ENCODE measurements at places on chromosomes 13 and 19. TPM values are rescaled to one million over a fixed set of nuclear protein-coding genes. Genes with fewer than 3 reads are reported as not detected.

DNA sequence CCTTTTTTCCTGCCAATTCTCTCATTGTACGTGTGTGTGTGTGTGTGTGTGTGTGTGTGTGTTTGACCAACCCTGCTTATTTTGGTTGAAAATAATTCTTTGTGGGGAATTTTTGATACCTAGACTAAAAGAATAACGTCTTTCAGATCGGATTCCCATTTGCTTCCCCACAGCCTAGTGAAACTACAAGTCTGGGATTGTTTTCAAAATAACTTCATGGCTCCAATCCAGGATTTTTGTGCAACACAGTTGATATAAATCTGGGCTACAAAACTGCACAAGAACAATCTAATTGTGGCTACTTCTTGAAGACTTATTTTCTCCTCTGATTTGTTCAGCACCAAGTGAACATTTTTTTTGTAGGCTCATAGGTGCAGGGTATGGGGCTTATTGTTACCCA lies 332.8 kb upstream of the MIR17HG start:
- no peaks in the 10 kb centered on the region for H3K27me3 ChIP-seq
- no peak overlapping the region for H3K4me3 ChIP-seq
- no peaks in the 10 kb centered on the region for H3K36me3 ChIP-seq

DNA sequence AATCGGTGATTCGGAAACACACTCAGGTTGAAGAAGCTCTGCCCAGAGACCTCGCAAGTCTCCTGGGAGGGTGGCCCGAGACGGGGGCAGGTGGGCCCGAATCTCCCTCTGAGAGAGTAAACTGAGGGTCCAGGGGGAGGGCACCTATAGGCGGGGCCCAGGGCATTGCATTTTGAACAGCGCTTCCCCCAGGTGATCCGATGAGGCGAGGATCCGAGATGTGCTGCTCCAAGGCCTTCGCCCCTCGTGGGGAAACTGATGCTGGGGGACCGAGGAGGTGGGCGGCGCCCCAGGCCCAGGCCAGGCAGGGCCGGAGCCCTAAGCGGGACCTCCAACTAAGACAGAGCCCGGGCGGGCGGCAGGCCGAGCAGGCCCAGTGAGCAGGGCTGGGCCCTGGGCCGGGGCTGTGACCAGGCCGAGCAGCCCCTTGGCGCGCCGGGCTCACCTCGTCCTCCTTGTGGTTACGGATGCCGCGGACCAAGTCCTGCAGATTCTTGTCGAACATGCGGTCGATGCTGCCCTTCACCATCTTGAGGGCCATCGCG lies 500 bp downstream of the AP3D1 start:
- H3K36me3 ChIP-seq: no peaks in the 10 kb centered on the region
- H3K4me3 ChIP-seq: peak overlapping the region; percentile 92
- no peaks in the 10 kb centered on the region for H3K27me3 ChIP-seq

GRCh38 chr13:38412266-38412665 lies 62.6 kb downstream of the UFM1 start:
- no peak overlapping the region for H3K27ac ChIP-seq
- no peaks in the 10 kb centered on the region for H3K27me3 ChIP-seq
- no peaks in the 10 kb centered on the region for H3K36me3 ChIP-seq
- H3K4me1 ChIP-seq: no peaks in the 10 kb centered on the region
- DNase-seq: no peak

GRCh38 chr19:8460516-8461298 lies 15.9 kb downstream of the HNRNPM start:
- H3K4me1 ChIP-seq: no peaks in the 10 kb centered on the region
- no peak overlapping the region for H3K4me3 ChIP-seq
- no peak for DNase-seq
- H3K27ac ChIP-seq: no peak overlapping the region
- H3K27me3 ChIP-seq: no peaks in the 10 kb centered on the region

DNA sequence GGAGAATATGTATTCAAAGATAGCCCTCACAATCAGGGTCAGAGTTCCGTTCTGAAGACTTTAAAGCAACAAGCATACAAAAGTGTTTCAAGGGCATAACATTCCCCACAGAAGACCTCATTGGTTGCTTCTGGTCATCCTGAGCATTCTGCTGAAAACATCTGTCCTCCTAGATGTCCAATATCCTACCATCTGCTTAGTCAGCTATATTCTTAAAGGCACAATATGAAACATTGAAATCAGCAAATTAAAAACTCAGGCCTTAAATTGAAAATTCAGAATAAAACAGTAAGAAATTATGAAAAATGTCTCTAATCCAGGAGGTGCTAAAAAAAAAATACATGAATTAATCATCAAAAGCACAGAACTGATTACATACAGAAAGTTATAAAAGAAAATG lies 1491.2 kb upstream of the PRR20A start:
- H3K27me3 ChIP-seq: no peaks in the 10 kb centered on the region
- DNase-seq: no peak
- H3K36me3 ChIP-seq: no peaks in the 10 kb centered on the region
- no peak overlapping the region for H3K27ac ChIP-seq
- H3K4me1 ChIP-seq: no peaks in the 10 kb centered on the region

- no peak for DNase-seq
- H3K27me3 ChIP-seq: no peaks in the 10 kb centered on the region
- no peaks in the 10 kb centered on the region for H3K4me1 ChIP-seq
- H3K4me3 ChIP-seq: no peak overlapping the region
- H3K36me3 ChIP-seq: no peaks in the 10 kb centered on the region
Observed at GRCh38 chr13:18954254-18954653, 227.4 kb downstream of the TUBA3C start.

DNA sequence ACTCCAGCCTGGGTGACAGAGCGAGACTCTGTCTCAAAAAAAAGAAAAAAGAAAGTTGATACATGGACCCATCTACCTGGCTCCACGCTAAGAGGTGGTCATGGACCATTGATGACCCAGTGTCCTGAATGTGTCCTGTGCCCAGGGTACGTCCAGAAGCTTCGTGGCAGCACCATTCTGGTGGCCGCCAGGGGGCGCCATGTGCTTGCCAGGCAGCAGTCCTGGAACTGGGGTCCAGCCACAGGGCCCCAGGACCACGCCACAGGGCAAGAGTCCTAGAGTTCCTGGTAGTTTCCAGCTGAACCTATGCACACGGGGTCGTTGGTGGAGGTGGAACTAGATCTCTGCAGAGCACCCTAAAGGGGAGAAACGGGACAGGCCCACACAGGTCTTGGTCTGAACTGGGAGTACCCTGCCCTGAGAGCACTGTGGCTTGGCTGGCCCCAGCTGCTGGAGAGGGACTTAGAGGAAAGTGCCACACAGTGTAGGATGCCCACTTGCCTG lies 19.9 kb upstream of the FBXO27 start:
- no peak overlapping the region for H3K27ac ChIP-seq
- H3K4me1 ChIP-seq: no peaks in the 10 kb centered on the region
- H3K4me3 ChIP-seq: no peak overlapping the region
- H3K36me3 ChIP-seq: no peaks in the 10 kb centered on the region
- H3K27me3 ChIP-seq: no peaks in the 10 kb centered on the region

DNA sequence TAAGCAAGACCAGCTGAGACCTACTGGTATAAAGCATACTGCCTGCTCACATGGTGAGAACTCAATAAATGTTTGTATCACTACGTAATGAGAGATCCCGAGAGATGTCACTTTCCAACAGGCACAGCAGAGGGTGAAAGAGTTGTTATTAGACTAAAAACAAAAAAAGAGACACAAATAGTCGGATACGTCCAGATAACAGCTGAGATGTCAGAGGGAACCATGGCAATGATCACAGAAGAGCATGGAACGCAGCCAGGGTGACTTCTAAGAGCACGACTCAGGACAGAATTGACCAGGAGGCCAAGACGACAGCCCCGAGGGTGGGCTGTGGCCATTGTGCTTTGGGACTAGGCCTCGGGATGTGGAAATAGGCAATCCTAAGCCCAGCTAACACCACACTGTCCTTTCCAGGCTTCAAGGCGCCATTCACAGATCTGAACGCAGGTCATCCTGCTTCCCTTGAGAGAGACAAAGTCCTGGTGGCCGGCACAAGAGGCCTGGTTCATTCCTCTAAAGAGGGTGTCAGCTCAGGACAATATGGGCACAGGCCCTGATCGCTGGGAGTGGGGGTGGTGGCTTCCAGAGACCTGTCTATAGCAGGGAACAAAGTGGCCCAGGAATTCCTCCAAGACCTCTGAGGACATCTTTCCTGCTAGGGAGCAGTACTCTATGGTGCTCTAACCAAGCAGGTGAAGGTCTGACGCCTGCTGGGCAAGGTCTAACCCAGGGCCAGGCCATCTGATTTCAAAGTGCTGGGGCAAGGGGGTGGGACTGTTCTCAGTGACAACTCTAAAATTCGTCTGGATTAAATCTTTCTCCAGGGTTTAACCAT lies 3.2 kb downstream of the SH3GL1 start:
- H3K36me3 ChIP-seq: peaks cover 12% of the 10 kb centered on the region
- peak overlapping the region; percentile 17 for H3K27ac ChIP-seq
- no peak for DNase-seq
- H3K27me3 ChIP-seq: no peaks in the 10 kb centered on the region

DNA sequence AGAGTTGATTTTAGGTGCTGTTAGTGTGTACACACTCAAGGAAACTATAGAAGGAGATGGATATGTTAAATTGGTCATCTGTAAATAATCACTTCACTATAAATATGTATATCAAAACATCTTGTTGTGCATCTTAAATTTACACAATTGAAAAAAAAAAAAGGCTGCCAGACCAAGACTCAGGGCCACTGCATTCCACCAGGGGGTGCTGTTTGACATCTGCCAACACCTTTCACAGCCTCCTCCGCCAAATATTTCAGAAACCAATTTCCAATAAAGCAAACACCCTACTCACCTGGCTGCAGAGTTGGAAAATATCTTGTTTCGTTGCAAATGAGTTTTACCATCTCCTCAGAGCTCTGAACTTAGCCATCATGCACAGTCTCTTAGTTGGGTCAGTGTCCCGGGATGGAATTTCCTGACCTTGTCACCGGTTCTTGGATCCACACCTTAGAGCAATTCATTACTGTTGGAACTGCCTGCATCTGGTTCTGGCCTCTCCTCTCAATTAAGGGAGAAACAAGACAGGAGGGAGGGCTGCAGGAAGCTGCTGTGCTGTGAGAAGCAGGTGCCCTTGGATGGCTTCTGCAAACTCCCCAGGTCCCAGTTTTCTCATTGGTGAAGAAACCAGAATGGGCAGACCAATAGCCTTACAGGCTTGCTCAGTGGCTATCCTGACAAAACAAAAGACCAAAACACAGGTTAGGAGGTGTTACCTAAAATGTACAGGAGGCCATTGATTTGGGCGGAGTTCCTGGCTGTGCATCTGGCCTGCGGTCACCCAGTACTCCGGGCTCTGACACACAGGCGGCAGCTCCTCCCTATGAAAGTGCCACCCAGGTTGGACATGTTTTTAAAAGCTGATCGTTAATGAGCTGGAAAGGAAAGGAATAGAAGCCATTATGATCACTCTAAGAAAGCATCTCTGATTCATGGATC lies 746.6 kb downstream of the UQCRFS1 start:
- H3K4me1 ChIP-seq: no peaks in the 10 kb centered on the region
- H3K27me3 ChIP-seq: no peaks in the 10 kb centered on the region
- no peak overlapping the region for H3K27ac ChIP-seq
- H3K4me3 ChIP-seq: no peak overlapping the region

DNA sequence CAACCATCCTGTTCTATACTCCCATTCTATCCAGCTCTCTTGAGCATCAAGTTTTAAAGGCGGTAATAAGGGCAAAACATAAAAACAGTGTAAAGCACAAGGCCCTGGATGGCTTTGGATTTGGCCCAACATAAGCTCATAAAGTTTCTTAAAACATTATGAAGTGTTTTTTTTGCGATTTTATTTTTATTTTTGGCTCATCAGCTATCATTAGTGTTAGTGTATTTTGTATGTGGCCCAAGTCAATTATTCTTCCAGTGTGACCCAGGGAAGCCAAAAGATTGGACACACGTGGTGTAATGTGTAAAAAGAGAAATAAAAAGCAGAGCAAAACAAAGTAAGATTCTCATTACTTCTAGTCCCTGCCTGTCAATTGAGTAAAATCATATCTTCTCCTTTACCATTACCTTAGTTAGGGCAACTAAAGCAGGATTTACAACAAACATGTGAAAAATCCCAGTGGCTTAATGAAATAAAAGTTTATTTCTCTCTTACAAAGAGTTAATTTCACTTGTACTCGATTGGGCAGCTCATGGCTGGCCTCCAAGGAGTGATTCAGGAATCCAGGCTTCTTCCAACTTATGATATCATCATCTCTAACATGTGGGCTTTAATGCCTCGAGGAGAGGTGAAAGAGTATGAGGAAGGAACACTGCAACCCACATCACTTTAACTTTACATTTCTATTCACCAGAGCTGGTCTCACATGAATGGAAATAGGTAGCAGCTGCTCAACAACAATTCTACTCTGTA lies 725.2 kb upstream of the SLITRK1 start:
- no peaks in the 10 kb centered on the region for H3K4me1 ChIP-seq
- H3K36me3 ChIP-seq: no peaks in the 10 kb centered on the region
- no peak for DNase-seq
- H3K27ac ChIP-seq: no peak overlapping the region
- H3K4me3 ChIP-seq: no peak overlapping the region

GRCh38 chr13:111161601-111162600 lies 46.8 kb downstream of the ARHGEF7 start:
- H3K27ac ChIP-seq: no peak overlapping the region
- H3K36me3 ChIP-seq: no peaks in the 10 kb centered on the region
- H3K4me3 ChIP-seq: no peak overlapping the region
- DNase-seq: no peak
- H3K27me3 ChIP-seq: no peaks in the 10 kb centered on the region

DNA sequence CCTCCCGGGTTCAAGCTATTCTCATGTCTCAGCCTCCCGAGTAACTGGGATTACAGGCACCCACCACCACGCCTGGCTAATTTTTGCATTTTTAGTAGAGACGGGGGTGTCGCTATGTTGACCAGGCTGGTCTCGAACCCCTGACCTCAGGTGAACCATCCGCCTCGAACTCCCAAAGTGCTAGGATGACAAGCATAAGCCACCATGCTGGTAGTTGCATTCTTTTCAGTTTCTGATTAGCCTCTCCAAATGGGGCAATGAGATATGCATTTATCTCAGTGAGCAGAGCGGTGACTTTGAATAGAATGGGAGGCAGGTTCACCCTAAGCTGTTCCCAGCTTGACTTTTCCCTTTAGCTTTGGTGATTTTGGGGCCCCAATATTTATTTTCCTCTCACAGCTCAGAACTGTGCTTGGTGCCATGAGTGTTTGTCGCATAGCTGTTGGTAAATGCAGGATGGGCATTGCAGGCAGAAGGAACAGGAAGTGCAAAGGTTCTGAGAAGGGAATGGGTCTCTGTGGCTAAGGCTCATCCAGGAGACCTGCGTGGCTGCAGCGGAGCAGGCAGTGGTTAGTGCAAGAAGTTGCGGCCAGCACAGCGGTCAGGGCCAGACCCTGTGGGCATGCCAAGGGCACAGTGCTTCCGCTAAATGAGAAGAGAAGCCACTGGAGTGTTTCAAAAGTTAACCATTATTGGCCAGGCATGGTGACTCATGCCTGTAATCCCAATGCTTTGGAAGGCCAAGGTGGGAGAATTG lies 20.7 kb downstream of the LYPD3 start:
- H3K36me3 ChIP-seq: no peaks in the 10 kb centered on the region
- DNase-seq: no peak
- no peak overlapping the region for H3K4me3 ChIP-seq
- no peak overlapping the region for H3K27ac ChIP-seq
- no peaks in the 10 kb centered on the region for H3K27me3 ChIP-seq
- no peaks in the 10 kb centered on the region for H3K4me1 ChIP-seq

Gene FFAR1
- total RNA-seq: not detected

Gene ZNF723
- total RNA-seq: not detected

Gene ADAMTSL5
- 5.7 TPM for total RNA-seq

Gene ZNF304
- 1.9 TPM for total RNA-seq

Gene TMEM59L
- not detected for total RNA-seq

Gene C19orf85
- total RNA-seq: not detected

Gene CEACAM7
- not detected for total RNA-seq

Gene FAM216B
- not detected for total RNA-seq

Gene ETHE1
- 49.3 TPM for total RNA-seq

Gene ALKBH6
- total RNA-seq: 31.2 TPM

Measured in right lobe of liver (tissue), 6 donors.